ENCODE measurements at places on chromosomes 3 and 15.

GRCh38 chr15:90553248-90553745 is 23.6 kb downstream of the CRTC3 start:
- no peak for DNase-seq

GRCh38 chr3:30286007-30286669 is 320.3 kb upstream of the TGFBR2 start:
- peak; percentile 4 for DNase-seq

GRCh38 chr15:92149465-92149864 is 244.2 kb upstream of the ST8SIA2 start:
- no peak for DNase-seq

DNA sequence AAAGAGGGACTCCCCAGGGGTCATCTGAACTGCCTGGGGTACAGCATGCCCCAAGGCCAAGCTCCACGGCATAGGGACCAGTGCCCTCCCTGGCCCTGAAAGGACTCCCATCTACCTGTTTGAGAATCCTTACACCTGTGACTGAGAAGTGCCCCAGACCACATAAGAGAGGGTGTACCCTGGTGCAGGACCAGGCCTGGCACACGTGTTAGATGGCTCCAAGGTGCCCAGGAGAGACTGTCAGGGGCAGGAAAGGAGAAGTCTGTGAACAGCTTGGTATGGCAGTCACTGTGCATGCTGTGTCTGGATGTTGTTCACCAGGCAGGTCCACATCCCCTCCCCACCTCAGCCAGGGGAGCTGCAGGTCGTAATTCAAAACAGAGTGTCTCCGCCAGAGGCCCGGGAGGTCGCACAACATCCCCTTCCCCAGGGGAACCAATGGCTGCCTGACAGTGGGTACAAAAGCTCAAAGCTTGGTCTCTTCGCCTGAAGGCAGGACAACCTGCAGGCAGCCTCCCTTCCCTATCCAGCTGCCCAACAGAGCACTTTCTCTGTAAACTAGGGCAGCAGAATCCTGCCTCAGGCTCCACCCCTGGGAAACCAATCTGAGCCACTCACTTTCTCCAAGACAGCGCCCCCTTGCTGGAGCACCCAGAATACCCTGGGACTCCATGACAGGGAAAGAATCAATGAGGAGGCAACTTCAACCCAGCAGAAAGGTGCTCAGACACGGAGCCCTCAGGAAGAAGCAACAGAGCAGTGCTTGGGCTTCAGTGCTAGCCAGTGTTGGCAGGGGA is 3.9 kb downstream of the NUP210 start:
- DNase-seq, result no peak

- DNase-seq, result no peak
These were observed 71.0 kb upstream of the GALNT15 start for GRCh38 chr3:16103472-16103871.

DNA sequence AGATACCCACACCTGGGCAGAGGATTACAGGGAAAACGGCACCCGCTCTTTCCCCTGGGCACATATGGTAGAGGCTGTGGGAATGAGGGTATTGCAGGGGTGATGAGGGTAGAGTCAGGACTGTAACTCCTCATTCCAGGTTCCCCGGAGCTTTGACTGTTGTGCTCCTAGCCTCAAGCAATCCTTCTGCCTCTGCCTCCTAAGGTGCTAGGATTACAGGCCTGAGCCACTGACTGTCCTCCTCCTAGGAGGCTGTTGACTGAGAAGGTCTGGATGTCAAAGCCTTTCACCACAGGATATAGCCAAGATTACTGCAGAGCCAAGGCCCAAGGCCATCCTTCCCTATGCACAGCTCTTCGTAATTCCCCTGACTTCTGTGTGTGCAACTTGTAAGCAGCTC is 1.1 kb upstream of the MPI start:
- DNase-seq, result no peak

- DNase-seq, result no peak
These were observed 59.8 kb downstream of the CAPN7 start for GRCh38 chr3:15265655-15266509.

- no peak for DNase-seq
These were observed 90.7 kb downstream of the CNTN6 start for GRCh38 chr3:1183320-1184048.

GRCh38 chr3:84958495-84959469 is at the start of gene CADM2:
TSS of gene CADM2 (plus strand) at chr3:84958989.
- peak; percentile 96 for DNase-seq

- no peak for DNase-seq
These were observed 27.1 kb upstream of the TPRG1 start for GRCh38 chr3:189144645-189145044.

GRCh38 chr3:42118762-42119361 is 27.7 kb downstream of the TRAK1 start:
- DNase-seq, result peak; percentile 77

DNA sequence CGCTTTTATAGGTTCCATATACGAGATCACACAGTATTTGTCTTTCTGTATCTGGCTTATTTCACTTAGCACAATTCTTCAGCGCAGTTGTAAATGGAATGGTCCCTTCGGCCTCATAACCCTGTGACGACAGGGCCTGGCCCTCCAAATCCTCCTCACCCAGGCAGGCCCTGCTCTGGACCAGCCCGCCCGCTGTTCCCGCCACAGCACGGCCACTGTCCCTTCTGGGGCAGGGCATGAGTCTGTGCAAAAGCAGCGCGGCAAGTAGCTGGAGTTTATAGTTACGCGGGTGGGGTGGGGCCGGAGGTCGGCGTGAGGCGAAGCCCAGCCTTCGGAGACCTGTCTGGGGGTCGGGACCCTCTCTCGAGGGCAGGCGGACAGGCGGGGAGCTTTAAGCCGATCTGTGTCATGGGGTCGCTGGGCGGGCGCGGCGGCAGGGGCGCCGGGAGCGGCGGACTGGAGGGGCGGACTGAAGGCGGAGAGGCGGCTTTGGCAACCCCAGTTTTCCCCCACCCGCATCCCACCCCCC is 543 bp downstream of the ARPIN start:
- DNase-seq, result no peak

GRCh38 chr3:106589311-106589942 is 720.6 kb upstream of the CBLB start:
- no peak for DNase-seq

DNA sequence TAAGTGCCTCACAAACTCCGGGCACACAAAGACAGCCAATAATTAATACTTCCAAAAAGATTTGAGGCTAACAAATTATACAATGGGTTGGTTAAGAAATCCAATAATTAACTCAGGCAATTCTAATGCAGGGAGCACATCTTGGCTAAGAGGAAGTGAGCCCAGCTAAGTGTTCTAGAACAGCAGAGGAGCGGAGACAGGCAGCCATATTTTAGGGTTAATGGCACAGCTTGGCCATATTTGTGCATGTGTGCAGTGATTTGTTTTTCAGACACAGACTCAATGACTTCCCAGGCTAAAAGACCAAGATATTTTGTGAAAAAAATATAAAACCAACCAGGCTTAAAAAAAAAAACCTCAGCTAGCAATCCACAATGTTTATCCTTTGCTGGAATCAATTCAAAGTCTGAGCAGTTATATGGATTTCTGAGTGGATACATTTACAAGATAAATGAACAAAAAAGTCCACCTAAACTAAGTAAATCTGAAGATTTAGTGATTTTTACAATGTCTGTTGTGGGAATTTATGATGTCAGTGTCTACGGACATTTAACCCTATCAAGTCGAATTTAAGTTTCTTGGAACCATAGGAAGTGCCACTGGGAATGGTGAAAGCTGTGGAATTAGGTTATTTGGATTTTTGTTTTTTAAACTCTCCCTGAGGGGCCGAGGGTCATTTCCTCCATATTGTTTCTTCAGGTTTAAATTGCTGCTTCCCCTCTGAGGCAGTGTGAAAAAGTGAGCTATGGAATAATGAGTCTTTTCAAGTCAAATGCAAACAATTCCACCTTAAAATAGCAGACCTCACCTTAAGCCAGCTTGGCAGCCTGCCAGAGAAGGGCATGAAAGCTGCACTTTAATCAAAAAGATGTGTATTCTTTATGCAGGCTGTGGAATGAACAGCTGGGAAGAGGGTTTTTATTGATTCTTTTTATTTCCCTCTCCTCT is 413.7 kb upstream of the TBL1XR1 start:
- no peak for DNase-seq

- no peak for DNase-seq
These were observed 32.7 kb downstream of the LRIG1 start for GRCh38 chr3:66467996-66468735.

- no peak for DNase-seq
These were observed 316.4 kb downstream of the SOX2 start for GRCh38 chr3:182028081-182028480.

- DNase-seq, result peak; percentile 51
These were observed 83.9 kb upstream of the PLXND1 start for GRCh38 chr3:129690406-129690805.

DNA sequence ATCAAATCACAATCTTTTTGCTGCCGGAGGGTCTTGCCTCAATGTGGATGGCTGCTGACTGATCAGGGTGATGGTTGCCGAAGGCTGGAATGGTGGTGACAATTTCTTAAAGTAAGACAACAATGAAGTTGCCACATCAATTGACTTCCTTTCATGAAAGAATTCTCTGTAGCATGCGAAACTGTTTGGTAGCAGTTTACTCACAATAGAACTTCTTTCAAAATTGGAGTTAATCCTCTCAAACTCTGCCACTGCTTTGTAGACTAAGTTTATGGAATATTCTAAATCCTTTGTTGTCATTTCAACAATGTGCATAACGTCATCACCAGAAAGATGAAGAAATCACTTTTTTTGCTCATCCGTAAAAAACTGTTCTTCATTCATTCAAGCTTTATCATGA is 65.8 kb downstream of the B3GNT5 start:
- DNase-seq, result no peak

DNA sequence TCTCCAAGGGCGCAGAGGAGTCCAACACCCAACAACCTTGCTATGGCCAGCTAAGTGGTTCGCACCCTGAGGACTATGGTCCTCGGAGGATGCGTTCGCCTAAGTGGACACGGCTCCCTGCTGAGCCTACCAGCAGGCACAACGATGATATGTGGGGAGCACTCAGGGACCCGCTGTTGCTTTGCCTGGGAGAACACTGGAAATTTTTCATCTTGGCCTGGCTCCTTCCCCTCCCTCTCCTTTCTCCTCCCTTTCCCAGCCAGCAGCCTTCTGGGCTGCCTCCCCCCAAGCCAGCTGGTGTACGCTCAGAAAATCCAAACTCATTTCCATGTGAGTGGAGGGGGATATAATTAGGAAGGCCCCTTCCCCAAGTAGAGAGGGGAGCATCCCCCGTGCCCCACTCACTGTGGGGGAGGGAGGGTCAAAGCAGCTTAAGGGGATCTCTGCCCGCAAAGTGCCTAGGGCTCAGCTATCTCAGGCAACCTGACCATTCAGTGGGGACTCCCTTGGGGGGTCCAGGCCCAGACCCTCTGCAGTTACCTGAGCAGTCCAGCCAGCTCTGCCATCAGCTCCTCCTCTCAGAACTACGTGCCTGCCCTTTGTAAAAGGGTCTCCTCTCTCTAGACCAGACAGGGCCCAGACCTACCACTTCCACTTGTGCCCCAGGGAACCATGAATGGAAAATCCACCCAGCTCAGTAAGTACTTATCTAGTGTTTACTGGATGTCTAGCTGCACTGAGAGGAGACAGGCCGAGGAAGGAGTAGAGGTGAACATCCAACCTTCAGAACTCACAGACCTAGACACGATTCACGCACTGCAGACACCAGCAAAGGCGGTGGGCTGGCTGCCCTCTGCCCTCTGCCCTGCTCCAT is 742 bp upstream of the SEMA7A start:
- no peak for DNase-seq

- DNase-seq, result no peak
These were observed 253.6 kb upstream of the MRPL3 start for GRCh38 chr3:131756405-131756804.

DNA sequence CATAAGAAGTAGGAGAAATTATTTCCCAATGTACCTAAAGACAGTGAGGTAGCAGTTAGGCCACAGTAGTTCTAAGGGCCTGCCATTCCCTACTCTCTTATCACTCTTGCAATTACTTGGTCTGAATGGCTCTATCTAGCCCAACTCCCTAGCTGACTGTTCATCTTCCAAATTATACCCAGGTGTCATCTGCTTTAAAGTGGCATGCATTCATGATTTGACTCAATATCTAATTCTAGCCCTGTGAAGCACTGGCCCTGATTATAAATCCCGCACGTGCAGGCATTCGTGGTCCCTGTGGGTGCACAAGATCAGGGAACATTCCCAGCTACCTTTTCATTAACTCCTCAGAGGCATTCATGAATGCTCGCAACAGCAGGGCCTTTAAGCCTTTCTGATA is 43.1 kb upstream of the ZNF774 start:
- no peak for DNase-seq

DNA sequence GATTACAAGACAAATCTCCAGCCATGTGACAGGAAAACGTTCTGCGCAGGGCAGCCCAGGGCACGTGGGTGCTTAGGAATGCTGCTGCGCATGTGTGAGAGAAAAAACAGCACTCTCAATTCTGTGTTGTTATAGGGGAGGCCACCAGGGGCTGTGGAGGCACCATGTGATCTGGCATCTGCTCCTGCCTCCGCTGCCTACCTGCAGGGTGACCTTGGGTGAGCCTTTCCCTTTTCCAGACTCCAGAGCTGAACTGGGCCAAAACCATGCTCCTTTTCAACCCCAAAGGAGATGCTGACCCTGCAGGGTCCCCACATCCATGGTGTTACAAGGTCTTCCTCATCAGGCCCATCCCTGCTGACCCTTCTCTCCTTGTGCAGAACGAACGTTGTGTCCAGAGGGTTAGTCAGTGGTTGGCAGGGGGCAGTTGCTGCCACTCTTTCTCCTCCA is 81.5 kb upstream of the RASGRF1 start:
- DNase-seq, result no peak

DNA sequence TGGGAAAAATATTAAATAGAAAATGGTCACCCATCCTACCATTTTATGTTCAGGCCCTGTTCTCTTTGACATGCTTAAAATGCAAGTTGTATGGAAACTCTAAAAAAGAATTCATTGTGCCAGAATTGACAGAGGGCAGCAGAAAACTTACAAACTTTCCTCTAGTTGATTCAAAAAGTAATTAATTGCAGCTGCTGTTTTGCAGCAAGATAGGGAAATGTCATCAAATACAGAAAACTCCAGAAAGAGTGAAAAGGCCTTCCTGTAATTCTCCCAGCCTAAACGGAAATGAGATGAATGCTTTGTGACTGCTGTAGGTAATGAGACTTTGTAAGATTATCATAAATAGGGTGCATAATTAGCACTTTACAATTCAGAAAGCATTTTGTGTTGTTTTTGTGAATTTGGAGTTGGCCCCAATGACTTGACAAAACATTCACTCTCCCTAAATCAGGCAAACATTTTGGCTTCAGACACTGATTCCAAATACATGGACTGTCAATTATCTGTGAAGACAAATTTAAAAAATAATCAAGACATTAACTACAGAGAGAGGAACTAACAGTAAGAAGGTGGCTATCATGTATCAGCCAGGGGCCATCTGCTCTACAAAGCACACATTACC is 861.8 kb downstream of the SQOR start:
- no peak for DNase-seq

GRCh38 chr3:141452045-141452444 is 34.8 kb upstream of the RASA2 start:
- peak; percentile 55 for DNase-seq

DNA sequence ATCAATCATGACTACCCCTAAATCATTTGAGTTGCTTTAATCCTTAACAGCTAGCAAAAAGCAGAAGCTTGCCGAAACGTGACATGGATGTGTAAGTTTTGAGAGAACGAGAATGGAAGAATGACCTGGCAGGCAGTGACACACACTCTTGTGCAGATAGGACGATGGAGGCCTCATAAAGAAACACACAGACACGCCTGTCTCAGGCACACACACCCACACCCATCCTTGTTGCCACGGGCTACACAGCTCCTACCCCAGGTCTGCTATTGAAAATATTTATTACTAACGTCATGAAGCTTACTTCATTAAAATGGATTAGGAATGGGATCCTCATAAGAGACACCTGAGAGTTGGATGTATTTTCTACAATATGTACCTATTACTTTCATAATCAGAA is 8.5 kb downstream of the MYO5C start:
- DNase-seq, result no peak

Data from GM13977 (cell line).